ENCODE measurements at places on chromosomes 12 and 14. TPM values are rescaled to one million over a fixed set of nuclear protein-coding genes. Genes with fewer than 3 reads are reported as not detected.
A peak's percentile ranks its signal among the peaks of the same experiment; 100 is the strongest.

Gene FGD6
- 0.04 TPM for polyA plus RNA-seq

Gene EIF5
- 283 TPM for polyA plus RNA-seq

Gene SNRPF
- polyA plus RNA-seq = 47.8 TPM

Gene GALNT8
- not detected for polyA plus RNA-seq

DNA sequence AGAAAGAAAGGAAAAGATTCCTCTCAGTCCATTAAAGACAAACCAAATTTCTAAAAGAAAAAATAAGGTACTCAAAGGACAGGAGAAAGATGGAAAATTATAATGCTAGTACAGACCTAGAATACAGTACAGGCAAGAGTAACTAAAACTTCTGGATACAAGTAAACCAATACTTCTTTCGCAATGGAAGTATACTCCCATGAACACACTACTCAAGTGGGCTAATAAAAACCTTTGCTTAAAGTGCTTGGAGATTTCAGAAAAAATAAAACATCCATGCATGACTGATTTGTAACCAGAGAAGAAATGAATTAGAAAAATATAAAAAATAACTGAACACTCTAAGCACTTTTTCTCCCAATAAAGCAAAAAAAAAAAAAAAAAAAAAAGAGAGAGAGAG lies 3.5 kb downstream of the ZBTB25 start:
- no peak for DNase-seq
- H3K36me3 ChIP-seq = peaks cover 14% of the 10 kb centered on the region
- H3K27ac ChIP-seq = peak overlapping the region; percentile 99
- no peaks in the 10 kb centered on the region for H3K27me3 ChIP-seq
- peaks cover 19% of the 10 kb centered on the region for H3K4me1 ChIP-seq
- H3K4me3 ChIP-seq = peak overlapping the region; percentile 98

GRCh38 chr12:116609319-116610114 lies 50.3 kb downstream of the MAP1LC3B2 start:
- DNase-seq = peak; percentile 25
- peaks cover 2% of the 10 kb centered on the region for H3K27me3 ChIP-seq
- H3K4me3 ChIP-seq = no peak overlapping the region
- H3K27ac ChIP-seq = peak overlapping the region; percentile 14
- H3K36me3 ChIP-seq = no peaks in the 10 kb centered on the region

DNA sequence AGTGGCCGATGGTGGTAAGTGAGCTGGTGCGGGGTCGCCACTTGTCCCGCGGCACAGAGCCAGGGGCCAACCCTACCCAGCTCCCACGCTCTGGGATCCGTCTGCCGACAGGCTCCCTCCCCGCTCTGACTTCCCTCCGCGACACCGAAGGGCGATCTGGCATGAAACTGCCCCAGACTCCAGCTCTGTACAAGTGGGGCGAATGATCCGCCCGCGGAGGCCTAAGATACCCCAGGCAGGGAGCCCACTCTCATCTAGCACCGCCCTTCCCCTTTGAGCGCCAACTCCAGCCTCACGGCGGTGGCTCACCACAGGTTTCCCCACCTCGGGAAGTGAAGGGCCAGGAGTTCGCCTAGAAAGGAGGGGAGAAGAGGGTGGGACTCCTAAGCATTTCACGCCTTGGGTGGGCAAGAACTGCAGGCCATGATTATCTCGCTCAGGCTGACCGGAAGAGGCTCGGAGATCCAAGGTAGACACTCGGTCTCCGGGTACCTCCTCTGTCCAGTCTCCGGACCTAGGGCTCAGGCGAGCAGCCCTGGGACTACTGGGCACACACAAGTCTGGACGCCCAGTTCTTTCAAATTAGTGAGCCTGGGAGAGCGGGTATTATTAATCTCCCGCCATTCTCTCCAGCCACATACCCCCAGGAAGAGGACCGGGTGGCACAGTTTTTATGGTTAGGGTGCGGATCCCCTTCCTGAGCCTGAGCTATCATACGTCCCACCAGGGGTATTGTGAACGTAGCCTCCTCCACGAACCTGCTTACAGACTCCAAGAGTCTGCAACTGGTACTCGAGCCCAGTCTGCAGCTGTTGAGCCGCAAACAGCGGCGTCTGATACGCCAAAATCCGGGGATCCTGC lies 849 bp downstream of the WNT1 start:
- H3K27ac ChIP-seq = peak overlapping the region; percentile 66
- peaks cover 16% of the 10 kb centered on the region for H3K27me3 ChIP-seq
- no peaks in the 10 kb centered on the region for H3K36me3 ChIP-seq
- peaks cover 54% of the 10 kb centered on the region for H3K4me1 ChIP-seq
